ENCODE measurements at places on chromosomes 4 and X.

- DNase-seq, result no peak
Observed at GRCh38 chr4:128827296-128827695, 17.8 kb downstream of the JADE1 start.

- DNase-seq, result no peak
Observed at GRCh38 chr4:147927377-147928137, 195.7 kb downstream of the ARHGAP10 start.

DNA sequence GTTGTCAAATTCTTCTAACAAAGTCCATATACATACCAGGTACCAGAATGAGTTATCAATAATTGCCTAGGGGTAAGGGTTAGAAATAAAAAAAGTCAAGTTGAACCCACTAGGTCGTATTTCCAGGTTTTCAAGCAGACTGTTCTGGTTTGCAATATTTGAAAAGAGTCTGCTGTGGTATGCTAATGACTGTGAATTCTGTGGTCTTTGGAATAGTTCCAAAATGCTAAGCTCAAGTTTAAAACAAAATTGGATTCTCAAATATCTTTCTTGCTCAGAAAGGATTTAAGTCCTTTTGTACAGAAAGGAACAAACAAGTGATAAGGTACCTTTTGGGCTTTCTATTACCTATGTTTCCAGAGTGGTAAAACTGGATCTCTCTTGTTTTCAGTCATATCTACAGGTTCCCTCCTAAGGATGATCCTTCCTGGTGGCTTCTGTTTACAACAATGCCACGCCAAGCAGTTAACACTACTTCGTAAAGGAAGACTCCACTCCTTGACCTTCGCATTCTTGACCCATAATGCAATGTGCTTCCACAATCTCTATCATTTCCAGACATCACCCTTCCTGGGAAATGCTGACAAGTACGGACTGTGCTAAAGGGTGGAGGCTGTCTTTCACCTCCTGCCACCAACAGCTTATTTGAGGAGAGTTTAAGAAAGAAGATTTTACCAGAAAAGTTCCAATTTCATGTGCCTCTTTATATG lies 531.7 kb upstream of the FTHL17 start:
- no peak for DNase-seq

DNA sequence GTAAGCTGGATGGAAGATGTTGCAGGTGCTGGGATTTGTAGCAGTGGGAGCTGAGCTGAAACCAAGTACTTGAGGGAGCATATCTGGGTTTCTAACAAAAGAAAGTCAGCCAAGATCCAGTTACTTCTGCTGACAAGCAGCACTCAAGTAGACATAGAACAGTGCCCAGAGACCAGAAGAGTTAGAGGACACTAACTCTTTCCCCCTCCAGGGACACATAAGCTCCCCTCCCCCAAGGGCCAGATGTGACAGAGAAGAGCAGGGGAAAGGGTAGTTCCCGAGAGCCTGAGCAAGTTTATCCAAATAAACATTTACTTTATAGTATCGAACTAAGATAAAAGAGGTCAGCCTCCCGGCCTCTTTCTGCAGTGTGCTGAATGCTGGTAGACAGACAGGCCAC lies 12.2 kb downstream of the TRPC3 start:
- no peak for DNase-seq

DNA sequence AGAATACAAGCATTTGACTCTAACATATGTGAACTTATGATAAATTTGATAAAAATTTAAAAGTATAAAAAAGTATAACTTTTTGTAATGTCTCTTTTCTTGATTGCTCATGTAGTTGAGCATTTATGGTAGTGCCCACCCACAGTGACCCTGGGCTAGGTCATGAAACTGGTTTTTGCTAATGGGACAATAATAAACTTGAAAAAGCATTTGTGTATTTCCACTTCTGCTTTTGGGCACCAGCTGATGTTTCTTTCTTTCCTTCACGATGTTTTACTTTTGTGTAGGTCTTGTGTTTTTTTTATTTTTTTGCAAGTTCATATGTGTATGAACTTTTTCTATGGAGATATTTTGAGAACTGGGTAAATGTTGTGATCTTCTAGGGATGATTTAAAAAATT lies 313.1 kb downstream of the CBLL2 start:
- no peak for DNase-seq

- DNase-seq, result no peak
Observed at GRCh38 chr4:41038304-41038703, 176.0 kb downstream of the APBB2 start.

DNA sequence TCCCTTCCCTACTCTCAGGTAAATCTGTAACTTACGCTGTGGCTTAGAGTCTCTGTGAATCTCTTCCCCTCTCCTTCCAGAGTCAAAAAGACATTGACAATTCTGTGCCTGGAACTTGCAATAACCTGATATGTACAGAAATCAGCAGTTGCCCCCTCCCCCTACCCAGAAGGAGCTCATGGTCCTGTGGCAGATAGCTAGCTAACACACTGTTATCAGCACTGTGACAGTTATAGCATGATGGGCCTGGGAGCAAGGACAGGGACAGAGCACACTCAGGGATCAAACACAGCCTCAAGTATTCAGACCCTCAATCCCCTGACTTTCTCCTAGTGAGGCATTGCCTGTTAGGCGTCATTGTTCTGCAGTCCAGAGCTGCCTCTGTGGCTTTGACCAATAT lies 18.7 kb upstream of the MAGEA10 start:
- no peak for DNase-seq

GRCh38 chr4:108172753-108173598 lies 4.2 kb upstream of the LEF1 start:
- no peak for DNase-seq

DNA sequence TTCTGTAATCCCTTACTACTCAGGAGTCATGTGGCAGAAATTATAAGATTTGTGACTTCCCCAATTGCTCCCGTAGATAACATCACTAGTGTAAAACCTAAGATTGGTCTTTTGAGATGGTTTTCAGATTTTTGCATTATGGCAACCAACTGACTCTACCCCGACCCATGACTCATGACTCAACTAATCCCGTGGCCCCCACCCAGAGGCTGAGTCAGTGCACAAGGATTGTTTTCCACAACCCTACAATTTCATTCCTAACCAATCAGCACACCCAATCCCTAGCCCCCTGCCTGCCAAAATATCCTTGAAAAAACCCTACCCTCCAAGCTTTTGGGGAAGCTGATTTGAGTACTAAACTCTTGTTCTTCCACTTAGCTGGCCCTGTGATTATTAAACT lies 109.4 kb upstream of the FAM9C start:
- DNase-seq, result no peak

DNA sequence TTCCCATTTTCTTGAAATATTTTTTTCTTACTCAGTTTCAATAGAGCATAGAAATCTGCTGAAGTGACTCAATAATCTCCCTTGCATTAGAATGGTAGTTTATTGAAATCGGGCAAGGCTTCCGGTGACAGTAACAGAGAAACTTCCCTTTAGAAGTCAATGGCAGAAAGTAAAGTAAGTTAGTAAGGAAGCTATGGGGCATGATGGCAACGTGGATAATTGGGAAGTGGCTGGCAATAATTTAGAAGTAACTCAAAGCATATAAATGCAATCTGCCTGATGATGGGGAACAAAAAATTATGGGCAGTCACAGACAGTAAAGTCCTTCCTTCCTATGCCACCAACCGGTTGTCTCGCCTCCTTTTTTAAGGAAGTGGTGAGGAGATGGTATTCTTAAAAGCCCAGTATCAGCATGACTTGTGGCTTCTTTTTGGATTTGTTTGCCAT lies 7.6 kb downstream of the CYBB start:
- DNase-seq, result no peak

GRCh38 chr4:110367156-110367555 lies 108.8 kb upstream of the ENPEP start:
- DNase-seq, result no peak

DNA sequence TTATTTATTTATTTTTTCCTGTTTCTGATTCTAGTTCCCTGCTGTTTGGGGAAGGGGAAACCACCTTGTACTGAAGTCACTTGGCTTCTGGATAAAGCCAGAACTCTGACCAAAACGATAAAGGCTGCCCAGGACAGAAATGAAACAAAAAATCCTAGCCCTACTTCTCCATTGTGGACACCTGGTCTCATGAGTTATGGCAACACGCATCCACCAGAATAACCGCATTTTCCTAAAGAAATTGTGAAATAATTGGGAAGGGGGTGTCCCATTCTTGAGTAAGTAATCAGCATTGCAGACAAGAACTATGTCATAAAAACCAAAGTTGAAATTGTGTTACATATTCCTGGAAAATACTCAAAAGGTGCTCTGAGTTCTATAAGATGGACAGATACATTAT lies 42.1 kb downstream of the SLC9A7 start:
- DNase-seq, result no peak

DNA sequence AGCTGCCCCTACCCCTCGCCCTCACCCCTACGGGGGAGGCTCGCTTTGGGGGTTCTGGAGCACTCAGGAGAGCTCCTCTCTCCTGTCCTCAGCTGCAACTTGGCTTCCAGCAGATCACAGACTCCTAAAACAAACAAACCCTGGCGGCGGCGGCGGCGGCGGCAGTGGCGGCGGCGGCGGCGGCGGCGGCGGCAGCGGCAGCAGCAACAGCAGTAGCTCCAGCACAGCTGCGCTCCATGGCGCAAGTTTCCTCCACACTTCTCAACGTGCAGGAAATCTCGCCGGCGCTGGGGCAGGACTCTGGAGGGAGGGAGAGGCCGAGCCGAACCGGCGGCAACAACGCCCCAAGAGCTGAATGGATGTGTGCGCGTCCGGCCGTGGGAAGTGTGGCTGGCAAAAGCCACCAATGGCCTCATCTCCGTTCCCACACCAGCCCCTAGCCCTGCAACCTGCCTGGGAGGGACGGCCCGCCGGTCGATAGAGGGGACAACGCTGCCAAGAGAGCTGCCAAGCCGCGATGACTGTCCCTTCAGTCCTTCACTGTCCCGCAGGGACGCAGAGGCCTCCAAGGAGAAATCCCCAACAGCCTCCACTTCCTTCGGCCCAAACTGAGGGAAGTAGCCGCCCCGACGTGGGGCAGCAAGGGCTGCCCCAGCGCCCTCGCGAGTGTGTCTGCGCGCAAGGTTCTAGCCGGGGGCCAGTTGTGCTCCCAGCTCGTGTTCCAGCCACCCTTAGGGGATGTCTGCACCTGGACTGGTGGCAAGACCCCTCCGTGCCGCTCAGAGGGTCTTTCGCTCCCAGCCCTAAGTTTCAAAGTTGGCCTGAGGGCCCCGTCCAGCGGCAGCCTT lies 775 bp downstream of the SHROOM4 start:
- no peak for DNase-seq

DNA sequence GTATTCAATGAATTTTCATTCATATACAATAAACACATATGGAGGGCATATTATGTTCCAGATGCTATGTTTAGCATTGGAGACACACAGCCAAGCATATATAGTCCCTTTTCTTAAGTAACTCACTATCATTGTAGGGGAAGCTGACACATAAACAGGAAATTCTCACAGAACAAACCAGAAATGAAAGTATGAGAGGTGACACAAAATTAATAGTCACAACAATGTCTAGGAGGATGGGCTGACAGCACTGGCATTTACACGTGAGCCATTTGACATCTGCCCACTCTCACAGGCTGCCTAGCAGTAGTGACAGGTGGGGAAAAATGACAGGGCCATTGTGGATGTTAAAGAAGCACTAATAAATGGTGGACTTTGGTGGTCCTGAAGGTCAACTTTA lies 2.6 kb upstream of the CNOT6L start:
- DNase-seq, result no peak

- no peak for DNase-seq
Observed at GRCh38 chrX:39204353-39204752, 403.1 kb downstream of the MID1IP1 start.

DNA sequence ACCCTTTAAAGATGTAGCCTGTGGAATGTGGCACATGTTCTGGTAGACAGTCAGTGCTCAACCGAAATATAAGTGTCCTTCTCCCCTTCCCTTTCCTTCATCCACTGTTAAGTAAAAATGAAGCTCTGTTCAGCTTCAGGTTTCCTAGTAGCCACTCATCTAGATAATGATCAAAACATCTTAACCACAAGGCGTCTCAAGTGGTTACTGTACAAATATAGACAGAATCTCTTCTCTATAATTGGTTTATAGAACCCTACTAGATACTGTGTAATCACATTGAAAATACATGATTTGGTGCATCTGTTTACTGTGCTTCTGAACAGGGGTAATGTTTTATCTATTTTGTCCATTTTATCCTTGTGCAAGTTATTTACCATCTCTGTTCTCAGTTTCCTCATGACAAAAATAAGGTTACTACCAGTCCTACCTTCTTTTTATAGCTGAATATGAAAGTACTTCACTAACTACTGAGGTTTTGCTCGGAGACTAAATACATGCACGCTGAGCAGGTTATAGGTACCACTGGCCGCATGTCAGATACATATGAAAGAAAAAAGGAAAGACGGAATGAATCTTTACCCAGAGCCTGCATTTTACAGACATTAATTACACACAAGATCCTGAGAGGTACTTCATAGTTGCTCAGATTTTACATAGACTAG lies 20.3 kb upstream of the SLC25A4 start:
- DNase-seq, result no peak

DNA sequence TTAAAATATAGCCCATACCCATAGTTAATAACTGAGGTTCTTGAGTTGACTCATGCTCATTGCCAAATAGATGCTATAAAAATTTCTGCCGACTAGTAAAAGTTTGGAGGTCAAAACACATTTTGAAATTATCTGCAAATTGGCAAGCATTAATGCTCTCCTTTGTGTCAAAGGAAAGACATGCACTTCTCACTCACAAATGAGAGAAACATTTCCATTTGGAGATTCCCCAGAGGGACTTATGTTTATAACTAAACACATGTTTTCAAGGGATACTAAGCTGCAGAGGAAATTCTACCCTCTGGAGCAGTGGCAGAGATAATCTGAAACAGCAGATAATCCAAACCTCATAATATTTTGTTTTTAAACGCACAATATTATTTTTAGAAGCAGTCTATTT lies 45.7 kb upstream of the CCDC160 start:
- no peak for DNase-seq

GRCh38 chr4:23736466-23736865 lies 153.4 kb downstream of the PPARGC1A start:
- no peak for DNase-seq

DNA sequence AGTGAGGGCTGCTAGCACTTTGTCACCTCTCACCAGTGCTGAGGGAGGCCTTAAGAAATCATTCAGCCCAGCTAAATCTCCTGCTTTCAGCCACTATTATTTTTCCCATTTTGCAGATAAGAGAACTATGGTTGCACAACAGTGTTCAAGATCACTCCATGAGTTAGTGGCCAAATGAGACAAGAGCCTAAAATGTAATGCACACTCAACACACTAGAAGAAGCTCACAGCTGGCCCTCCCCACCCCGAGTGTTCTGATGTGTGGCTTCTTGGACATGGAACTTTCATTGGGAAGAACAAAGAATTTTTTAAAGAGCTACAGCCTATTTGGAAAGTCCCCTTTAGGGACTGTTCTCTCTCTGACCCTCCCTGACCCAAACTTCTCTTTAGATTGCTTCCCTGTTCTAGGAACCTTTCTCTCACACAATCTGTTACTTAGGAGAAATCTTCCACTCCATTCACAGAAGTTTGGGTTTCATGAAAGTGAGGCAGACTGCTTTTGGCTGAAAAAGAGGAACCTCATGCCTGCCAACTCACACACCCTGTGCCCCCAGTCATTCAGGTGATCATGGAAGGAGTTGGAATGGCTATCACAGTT lies 44.0 kb upstream of the CT47C1 start:
- DNase-seq, result no peak

GRCh38 chr4:124092101-124092500 lies 620.4 kb downstream of the ANKRD50 start:
- no peak for DNase-seq
